Body of pancreas (tissue), 4 donors: ENCODE measurements at places on chromosomes 3 and 15. TPM values are rescaled to one million over a fixed set of nuclear protein-coding genes. Genes with fewer than 3 reads are reported as not detected.

- peak overlapping the region; percentile 86 for H3K27ac ChIP-seq
- no peaks in the 10 kb centered on the region for H3K27me3 ChIP-seq
- H3K36me3 ChIP-seq, result no peaks in the 10 kb centered on the region
- H3K4me1 ChIP-seq, result peaks cover 50% of the 10 kb centered on the region
- peak overlapping the region; percentile 95 for H3K4me3 ChIP-seq
Observed at GRCh38 chr3:42600958-42601675, 631 bp downstream of the NKTR start.

FGF7 gene
- 9.9 TPM for total RNA-seq

GRCh38 chr3:142961539-142961938 lies 1.9 kb downstream of the PAQR9 start:
- H3K4me3 ChIP-seq, result no peak overlapping the region
- H3K4me1 ChIP-seq, result peaks cover 13% of the 10 kb centered on the region
- H3K36me3 ChIP-seq, result no peaks in the 10 kb centered on the region
- no peaks in the 10 kb centered on the region for H3K27me3 ChIP-seq

DNA sequence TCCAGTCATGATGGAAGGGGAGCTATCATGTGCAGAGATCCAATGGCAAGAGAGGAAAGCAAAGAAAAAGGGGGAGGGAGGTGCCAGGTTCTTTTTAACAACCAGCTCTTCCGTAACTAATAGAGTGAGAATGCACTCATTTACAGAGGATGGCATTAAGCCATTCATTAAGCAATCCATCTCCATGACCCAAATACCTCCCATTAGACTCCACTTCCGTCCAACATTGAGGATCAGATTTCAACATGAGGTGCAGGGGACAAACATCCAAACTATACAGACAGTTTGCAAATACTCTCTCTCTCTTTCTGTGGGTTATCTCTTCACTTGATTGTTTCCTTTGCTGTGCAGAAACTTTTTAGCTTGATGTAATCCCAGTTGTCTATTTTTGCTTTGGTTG lies 21.2 kb downstream of the ZDHHC23 start:
- no peak for DNase-seq
- no peak overlapping the region for H3K27ac ChIP-seq
- H3K4me1 ChIP-seq, result no peaks in the 10 kb centered on the region
- H3K27me3 ChIP-seq, result no peaks in the 10 kb centered on the region

DNA sequence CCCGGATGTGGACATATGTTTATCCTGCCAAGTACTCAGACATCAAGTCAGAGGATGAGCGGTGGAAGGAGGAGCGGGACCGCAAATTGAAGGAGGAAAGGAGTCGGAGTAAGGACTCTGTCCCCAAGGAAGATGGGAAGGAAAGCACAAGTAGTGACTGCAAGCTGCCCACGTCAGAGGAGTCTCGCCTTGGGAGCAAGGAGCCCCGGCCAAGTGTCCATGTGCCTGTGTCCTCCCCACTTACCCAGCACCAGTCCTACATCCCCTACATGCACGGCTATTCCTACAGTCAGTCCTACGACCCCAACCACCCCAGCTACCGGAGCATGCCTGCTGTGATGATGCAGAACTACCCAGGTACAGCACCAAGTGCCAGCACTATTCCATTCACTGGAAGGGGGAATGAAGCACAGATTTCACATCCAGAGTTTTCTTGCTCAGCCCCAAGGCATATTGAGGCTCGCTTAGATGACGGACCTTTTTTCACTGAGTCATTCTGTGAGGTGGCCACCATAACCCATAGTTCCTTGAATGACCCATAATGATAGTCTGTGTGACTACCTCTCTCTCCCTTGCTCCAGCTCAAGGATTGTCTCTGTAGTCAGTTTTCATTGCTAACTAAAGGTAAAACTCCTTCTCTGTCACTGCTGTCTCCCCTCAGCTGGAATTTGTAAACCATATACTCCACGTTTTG lies 97.1 kb downstream of the RBPMS2 start:
- H3K4me1 ChIP-seq, result no peaks in the 10 kb centered on the region
- DNase-seq, result no peak
- H3K36me3 ChIP-seq, result no peaks in the 10 kb centered on the region
- no peaks in the 10 kb centered on the region for H3K27me3 ChIP-seq

DNA sequence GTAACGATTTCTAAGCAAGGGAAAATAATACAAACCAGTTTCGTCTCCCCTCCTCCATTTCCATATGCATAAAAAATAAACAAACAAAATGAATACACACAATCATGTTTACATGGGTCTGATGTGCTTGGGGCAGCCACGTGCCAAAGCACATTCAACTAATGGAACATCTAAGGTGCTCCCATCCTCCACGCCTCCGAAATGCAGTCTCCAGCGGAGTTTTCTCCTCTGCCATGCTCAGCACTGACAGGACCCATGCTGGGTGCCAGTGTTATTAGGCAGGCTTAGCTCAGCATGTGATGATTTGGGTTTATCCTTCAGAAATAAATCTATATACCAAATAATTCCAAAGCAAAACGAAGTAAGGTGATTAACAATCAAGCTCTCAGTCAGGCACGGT lies 337.3 kb upstream of the ATP10A start:
- H3K27me3 ChIP-seq, result no peaks in the 10 kb centered on the region
- DNase-seq, result no peak
- no peak overlapping the region for H3K4me3 ChIP-seq
- no peak overlapping the region for H3K27ac ChIP-seq

GRCh38 chr3:120567370-120568201 lies 28.6 kb upstream of the NDUFB4 start:
- peaks cover 5% of the 10 kb centered on the region for H3K4me1 ChIP-seq
- no peak overlapping the region for H3K4me3 ChIP-seq
- H3K27me3 ChIP-seq, result no peaks in the 10 kb centered on the region
- DNase-seq, result no peak
- no peak overlapping the region for H3K27ac ChIP-seq

GP9 gene
- total RNA-seq, result not detected

ZNF660 gene
- 6.3 TPM for total RNA-seq

UCN2 gene
- total RNA-seq, result not detected

DNA sequence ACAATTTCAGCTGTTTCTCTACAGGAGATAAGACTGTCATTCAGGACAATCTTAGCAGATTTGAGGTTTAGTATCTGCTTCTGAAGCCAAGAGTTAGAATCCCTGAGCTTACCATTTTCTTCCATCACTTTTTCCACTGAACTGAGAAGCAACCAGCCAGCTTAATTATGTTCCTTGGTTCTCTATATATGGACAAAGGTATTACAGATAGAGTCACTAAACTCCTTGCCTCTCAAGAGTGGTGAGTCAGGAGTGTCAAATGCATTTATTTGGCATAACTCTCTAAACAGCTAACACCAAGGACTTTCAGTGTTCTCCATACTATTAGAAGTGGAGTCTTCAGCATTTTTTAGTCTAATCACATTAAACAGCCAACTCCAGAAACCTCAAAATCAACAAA lies 239.3 kb downstream of the ALCAM start:
- DNase-seq, result no peak
- no peaks in the 10 kb centered on the region for H3K27me3 ChIP-seq
- H3K36me3 ChIP-seq, result no peaks in the 10 kb centered on the region
- peaks cover 10% of the 10 kb centered on the region for H3K4me1 ChIP-seq
- H3K4me3 ChIP-seq, result no peak overlapping the region

SPINK8 gene
- not detected for total RNA-seq

DNA sequence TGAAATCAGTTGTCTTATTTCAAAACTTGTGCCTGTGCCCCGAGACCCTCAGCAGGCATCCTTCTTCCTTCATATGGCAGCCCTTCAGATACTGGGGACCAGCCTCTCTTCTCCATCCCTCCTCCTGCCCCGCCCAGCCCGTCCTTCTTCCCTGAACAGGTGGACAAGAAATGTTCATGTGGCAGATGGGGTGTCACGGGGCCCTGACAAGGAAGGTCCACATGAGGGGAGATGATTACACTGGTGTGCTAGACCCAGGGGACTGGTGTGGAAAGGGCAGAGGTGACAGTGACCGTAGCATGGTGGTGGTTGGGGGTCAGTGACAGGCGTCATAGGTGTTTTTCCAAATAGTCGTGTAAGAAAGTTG lies 150.9 kb downstream of the CHDH start:
- no peaks in the 10 kb centered on the region for H3K4me1 ChIP-seq
- no peak overlapping the region for H3K27ac ChIP-seq
- no peaks in the 10 kb centered on the region for H3K36me3 ChIP-seq
- DNase-seq, result no peak
- no peaks in the 10 kb centered on the region for H3K27me3 ChIP-seq
- H3K4me3 ChIP-seq, result no peak overlapping the region
